GM12878 (cell line): ENCODE measurements at places on chromosomes 1 and 21. TPM values are rescaled to one million over a fixed set of nuclear protein-coding genes. Genes with fewer than 3 reads are reported as not detected.

Gene MT1HL1
- total RNA-seq, result not detected in 2 replicates

- no peaks in the 10 kb centered on the region for H3K27me3 ChIP-seq
- H3K27ac ChIP-seq, result peak overlapping the region; percentile 99
- peaks cover 2% of the 10 kb centered on the region for H3K36me3 ChIP-seq
- peaks cover 31% of the 10 kb centered on the region for H3K4me1 ChIP-seq
Measured at GRCh38 chr1:2554621-2555387, 1.4 kb upstream of the TNFRSF14 start.

DNA sequence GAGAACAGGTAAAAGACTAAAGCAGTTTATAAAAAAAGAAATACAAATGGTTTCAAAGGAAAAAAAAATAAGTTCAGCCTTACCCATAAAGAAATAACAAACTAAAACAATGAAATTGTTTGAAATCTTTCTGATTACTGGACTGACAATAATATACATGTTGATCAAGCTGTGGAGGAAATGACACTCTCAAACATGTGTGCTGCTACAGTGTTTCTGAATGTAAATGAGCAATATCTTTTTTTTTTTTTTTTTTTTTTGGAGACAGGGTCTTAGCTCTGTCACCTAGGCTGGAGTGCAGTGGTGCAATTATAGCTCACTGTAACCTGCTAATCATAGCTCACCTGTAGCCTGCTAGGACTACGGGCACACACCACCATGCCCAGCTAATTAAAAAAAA lies 6.5 kb downstream of the EPS15 start:
- peak overlapping the region; percentile 83 for H3K27ac ChIP-seq
- H3K36me3 ChIP-seq, result no peaks in the 10 kb centered on the region
- peaks cover 24% of the 10 kb centered on the region for H3K4me1 ChIP-seq
- H3K27me3 ChIP-seq, result no peaks in the 10 kb centered on the region
- no peak for DNase-seq

- DNase-seq, result no peak
- no peaks in the 10 kb centered on the region for H3K36me3 ChIP-seq
- no peaks in the 10 kb centered on the region for H3K27me3 ChIP-seq
- no peak overlapping the region for H3K27ac ChIP-seq
- no peaks in the 10 kb centered on the region for H3K4me1 ChIP-seq
- H3K4me3 ChIP-seq, result no peak overlapping the region
Measured at GRCh38 chr1:4587721-4588120, 66.7 kb upstream of the AJAP1 start.

GRCh38 chr21:42498012-42498411 lies 2.0 kb upstream of the RSPH1 start:
- no peak overlapping the region for H3K27ac ChIP-seq
- no peaks in the 10 kb centered on the region for H3K36me3 ChIP-seq
- no peak for DNase-seq
- H3K4me1 ChIP-seq, result peaks cover 13% of the 10 kb centered on the region

DNA sequence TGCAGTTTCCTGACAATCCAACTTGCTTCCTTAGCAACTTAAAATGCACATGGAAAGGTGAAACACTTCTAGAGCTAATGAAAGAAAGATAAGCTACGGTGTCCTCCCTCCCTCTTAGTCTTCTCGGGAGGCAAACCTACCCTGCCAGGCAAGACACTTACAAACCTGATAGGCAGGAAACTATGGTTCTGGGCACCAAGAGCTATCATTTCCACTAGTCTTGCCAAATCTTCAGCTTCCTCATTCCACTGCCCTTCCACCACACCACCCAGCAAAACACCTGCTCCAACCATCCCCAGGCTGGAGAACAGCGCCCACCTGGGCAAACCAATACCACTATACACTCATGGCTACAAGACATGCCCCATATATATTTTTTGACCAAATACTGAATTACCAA lies 15.2 kb downstream of the NDC1 start:
- H3K27ac ChIP-seq, result no peak overlapping the region
- no peaks in the 10 kb centered on the region for H3K4me1 ChIP-seq
- peaks cover 12% of the 10 kb centered on the region for H3K36me3 ChIP-seq
- H3K4me3 ChIP-seq, result no peak overlapping the region
- no peak for DNase-seq
- no peaks in the 10 kb centered on the region for H3K27me3 ChIP-seq

Gene CHODL
- 0.19 and 0.28 TPM in 2 replicates for total RNA-seq

DNA sequence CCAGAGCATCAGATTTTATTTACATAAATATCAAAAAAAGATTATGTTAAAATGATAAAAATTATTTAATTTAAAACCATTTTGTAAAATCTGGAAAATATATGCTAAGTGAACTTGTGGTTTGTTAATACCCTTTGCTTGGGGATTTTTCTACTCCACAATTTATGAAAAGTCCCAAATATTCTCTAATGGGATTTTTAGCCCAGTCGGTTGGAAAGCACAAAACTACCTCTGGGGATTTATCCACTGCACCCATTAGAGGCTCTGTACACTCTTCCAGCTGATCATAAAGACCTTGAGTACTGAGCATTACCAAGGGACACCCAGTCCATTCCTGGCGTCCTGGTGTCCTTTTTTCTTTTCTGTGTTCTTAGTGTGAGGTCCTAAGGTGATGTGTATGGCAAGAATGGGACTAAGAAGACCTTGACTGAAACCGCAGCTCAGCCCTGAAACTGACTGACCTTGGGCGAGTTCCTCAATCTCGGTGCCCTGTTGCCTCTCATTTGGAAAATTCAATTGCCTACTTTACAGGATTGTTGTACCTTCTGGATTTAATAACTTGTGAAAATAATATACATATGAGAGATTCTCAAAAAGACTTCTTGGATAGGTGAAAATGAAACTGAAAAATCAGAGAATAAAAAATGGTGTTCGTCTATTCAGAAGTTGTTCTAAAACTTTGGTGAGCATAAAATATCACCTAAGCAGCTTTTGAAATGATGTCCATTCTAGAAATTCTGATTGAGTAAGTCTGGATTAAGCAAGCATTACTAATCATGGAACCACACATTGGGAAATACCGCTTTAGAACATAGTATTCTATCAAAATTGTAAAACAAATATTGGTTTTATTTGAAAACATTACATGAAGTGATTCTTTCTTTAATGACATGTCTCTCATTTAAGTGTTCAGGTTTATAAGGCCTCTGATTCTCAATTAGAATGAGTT lies 21.5 kb upstream of the SAMSN1 start:
- no peak for DNase-seq
- no peaks in the 10 kb centered on the region for H3K27me3 ChIP-seq
- no peaks in the 10 kb centered on the region for H3K36me3 ChIP-seq
- H3K4me1 ChIP-seq, result peaks cover 22% of the 10 kb centered on the region
- H3K4me3 ChIP-seq, result peak overlapping the region; percentile 42

Gene ETV3L
- total RNA-seq, result 0.96 and 1.3 TPM in 2 replicates

Gene PLD5
- total RNA-seq, result not detected in 2 replicates

- H3K4me1 ChIP-seq, result 0 out of 2 replicates have a peak, but pooled peaks cover 10% of the 10 kb centered on the region
- H3K36me3 ChIP-seq, result peaks cover 24% of the 10 kb centered on the region
- H3K27me3 ChIP-seq, result no peaks in the 10 kb centered on the region
Measured at GRCh38 chr1:20658166-20658915, 2.8 kb downstream of the DDOST start.

GRCh38 chr21:26085127-26085526 lies 85.4 kb downstream of the APP start:
- H3K36me3 ChIP-seq, result no peaks in the 10 kb centered on the region
- H3K4me3 ChIP-seq, result no peak overlapping the region
- no peak overlapping the region for H3K27ac ChIP-seq
- DNase-seq, result no peak
- no peaks in the 10 kb centered on the region for H3K27me3 ChIP-seq

DNA sequence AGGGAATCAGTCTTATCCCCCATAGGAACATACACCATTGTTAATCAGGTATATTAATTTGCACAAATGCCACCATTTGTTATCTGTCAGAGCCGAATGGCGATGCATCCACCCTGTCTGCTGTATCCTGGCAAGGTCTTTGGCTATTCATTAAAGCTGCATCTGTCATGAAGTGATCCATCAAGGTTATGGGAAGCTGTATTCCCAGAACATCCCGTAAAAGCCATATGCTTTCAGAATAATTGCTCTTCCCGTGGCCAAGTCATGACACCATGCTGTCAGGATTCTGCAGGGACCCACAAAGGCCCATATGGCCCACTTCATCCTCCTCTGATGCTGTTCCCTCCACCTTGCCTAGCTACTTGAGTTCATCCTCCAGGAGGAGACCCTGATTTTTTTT lies 103.9 kb downstream of the RAVER2 start:
- no peak overlapping the region for H3K27ac ChIP-seq
- peaks cover 20% of the 10 kb centered on the region; the same call in 1 of the 2 replicates for H3K36me3 ChIP-seq
- no peak overlapping the region for H3K4me3 ChIP-seq

- DNase-seq, result no peak
- no peaks in the 10 kb centered on the region for H3K36me3 ChIP-seq
- no peak overlapping the region for H3K27ac ChIP-seq
- no peak overlapping the region for H3K4me3 ChIP-seq
Measured at GRCh38 chr1:161733526-161733925, 12.2 kb downstream of the FCRLB start.
